ENCODE measurements at places on chromosomes 4 and X. TPM values are rescaled to one million over a fixed set of nuclear protein-coding genes. Genes with fewer than 3 reads are reported as not detected.

DNA sequence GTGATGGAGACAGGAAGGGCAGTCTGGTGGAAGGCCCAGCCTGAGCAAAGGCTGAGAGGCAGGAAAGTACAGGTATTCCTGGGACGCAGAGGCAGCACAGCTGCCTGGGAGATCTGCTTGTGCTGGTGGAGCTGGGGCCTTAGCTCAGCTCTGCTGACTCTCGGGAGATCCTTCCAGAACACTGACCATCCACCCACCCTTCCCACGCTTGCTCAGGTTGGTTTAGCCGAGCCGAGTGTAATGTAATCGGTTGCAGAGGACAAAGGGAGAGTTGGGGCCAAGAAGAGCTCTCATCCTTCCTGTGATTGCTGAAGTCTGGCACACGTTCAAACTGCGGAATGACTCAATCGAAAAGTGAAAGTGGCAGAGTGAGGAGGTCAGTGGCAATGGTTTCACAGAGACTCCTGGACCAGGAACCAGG lies 43.1 kb upstream of the GPR78 start:
- peaks cover 5% of the 10 kb centered on the region for H3K4me1 ChIP-seq
- no peaks in the 10 kb centered on the region for H3K36me3 ChIP-seq
- H3K27me3 ChIP-seq: no peaks in the 10 kb centered on the region
- H3K27ac ChIP-seq: no peak overlapping the region
- peak; percentile 88 for DNase-seq

- no peak overlapping the region for H3K4me3 ChIP-seq
- H3K4me1 ChIP-seq: peaks cover 6% of the 10 kb centered on the region
- no peaks in the 10 kb centered on the region for H3K27me3 ChIP-seq
- no peak for DNase-seq
- no peaks in the 10 kb centered on the region for H3K36me3 ChIP-seq
Measured at GRCh38 chr4:101357751-101358150, 10.4 kb upstream of the PPP3CA start.

DNA sequence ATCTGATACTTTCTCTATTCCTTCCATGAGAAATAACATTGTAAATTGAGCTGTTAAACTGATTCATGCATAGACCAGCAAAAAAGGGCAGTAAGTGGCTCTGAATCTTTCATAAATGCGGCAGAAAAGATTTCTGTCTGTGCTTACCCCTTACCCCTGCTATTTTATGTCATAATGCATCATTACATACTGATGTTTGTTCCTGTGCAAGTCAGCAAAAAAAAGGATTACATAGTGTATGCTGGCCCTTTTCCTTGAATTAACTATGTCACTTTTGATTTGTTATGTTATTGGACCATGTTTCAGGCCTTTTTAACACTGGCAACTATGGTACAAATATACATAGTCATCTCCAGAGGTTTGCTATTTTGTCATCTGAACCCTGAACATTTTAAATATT lies 2159.7 kb downstream of the PCDH7 start:
- no peaks in the 10 kb centered on the region for H3K27me3 ChIP-seq
- H3K27ac ChIP-seq: no peak overlapping the region
- H3K4me1 ChIP-seq: no peaks in the 10 kb centered on the region
- no peaks in the 10 kb centered on the region for H3K36me3 ChIP-seq
- no peak overlapping the region for H3K4me3 ChIP-seq

- no peaks in the 10 kb centered on the region for H3K27me3 ChIP-seq
- no peaks in the 10 kb centered on the region for H3K36me3 ChIP-seq
- no peaks in the 10 kb centered on the region for H3K4me1 ChIP-seq
- H3K27ac ChIP-seq: no peak overlapping the region
- no peak overlapping the region for H3K4me3 ChIP-seq
- DNase-seq: no peak
Measured at GRCh38 chr4:10535912-10536311, 78.7 kb upstream of the ZNF518B start.

SPATA4 gene
- 0.83 TPM for total RNA-seq

RAB28 gene
- total RNA-seq: 14.1 TPM

DNA sequence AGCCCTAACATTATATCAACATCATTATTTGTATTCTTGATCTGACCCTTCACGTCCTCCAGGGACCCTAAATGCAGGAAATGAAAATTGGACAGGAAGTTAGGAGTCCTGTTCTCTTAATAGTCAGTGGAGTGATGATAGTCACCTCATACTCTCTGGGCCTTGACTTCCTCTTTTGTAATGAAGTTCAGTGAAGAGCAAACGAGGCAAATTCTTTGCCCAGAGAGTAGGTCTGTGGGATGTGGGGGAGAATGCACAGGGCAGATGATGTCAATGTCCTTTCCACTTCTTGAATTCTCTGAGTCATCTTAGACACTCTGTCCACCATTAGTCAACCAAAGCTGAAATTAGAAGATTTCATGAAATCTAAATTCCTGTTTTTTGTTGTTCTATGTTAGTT lies 17.1 kb upstream of the GPRIN3 start:
- H3K4me3 ChIP-seq: no peak overlapping the region
- H3K4me1 ChIP-seq: no peaks in the 10 kb centered on the region
- peak; percentile 17 for DNase-seq
- no peaks in the 10 kb centered on the region for H3K27me3 ChIP-seq
- no peak overlapping the region for H3K27ac ChIP-seq

GRCh38 chrX:105210258-105210657 lies 10.2 kb downstream of the TEX13A start:
- peaks cover 25% of the 10 kb centered on the region for H3K27me3 ChIP-seq
- DNase-seq: no peak
- H3K4me3 ChIP-seq: no peak overlapping the region
- no peaks in the 10 kb centered on the region for H3K4me1 ChIP-seq
- H3K36me3 ChIP-seq: no peaks in the 10 kb centered on the region

DNA sequence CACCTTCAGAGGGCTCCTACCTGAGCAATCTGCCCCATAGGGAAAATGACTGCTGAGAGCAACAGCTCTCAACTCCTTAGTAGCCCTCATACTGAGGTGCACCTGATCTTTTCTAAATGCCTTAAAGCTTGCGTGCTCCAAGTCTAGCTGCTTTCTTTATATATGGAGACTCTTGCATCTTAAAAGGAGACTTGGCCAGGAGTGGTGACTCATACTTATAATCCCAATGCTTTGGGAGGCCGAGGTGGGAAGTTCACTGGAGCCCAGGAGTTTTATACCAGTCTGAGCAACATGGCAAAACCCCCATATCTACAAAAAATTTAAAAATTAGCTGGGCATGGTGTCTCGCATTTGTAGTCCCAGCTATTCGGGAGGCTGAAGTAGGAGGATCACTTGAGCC lies 78.1 kb upstream of the TRIM2 start:
- H3K4me3 ChIP-seq: no peak overlapping the region
- H3K36me3 ChIP-seq: no peaks in the 10 kb centered on the region
- H3K4me1 ChIP-seq: no peaks in the 10 kb centered on the region
- DNase-seq: no peak

DNA sequence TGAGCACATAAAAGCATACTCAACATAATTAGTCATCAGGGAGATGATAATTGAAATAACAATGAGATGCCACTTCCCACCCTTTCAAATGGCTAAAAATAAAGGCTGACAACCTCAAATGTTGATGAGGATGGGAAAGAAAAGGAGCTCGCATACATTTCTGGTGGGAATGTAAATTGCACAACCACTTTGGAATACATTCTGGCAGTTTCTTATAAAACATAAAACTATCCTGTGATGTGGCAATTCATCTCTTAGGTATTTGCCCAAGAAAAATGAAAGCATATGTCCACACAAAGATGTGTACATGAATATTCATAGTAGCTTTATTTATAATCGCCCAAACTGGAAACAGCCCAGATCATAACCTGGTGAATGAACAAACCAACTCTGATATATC lies 687 bp upstream of the ZNF275 start:
- no peak overlapping the region for H3K4me3 ChIP-seq
- no peak for DNase-seq
- H3K27ac ChIP-seq: no peak overlapping the region
- H3K27me3 ChIP-seq: peaks cover 3% of the 10 kb centered on the region
- H3K36me3 ChIP-seq: no peaks in the 10 kb centered on the region

GRCh38 chr4:94448815-94449375 lies 2.8 kb upstream of the PDLIM5 start:
- DNase-seq: no peak
- peaks cover 14% of the 10 kb centered on the region for H3K4me1 ChIP-seq
- no peaks in the 10 kb centered on the region for H3K27me3 ChIP-seq
- no peaks in the 10 kb centered on the region for H3K36me3 ChIP-seq
- H3K4me3 ChIP-seq: no peak overlapping the region

GPRASP2 gene
- total RNA-seq: 34.8 TPM

DNA sequence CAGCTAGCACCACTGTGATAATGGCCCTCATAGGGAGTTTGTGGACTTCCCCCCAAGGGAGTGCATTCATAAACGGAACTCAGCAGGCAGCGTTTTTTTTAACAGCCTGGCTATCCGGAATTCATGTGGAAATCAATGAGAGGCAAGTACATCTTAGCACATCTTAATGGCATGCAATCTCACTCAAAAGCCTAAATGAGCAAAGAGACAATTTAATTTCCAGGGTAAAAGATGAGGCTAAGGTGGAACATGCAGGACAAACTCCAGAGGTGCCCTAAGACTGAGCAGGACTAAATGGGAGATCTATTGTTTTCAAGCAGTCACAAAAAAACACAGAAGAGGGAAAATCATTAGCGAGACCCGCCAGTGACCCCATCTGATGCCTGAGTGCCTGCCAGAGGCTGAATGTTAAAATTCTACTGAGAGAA lies 243.5 kb upstream of the KCNIP4 start:
- no peaks in the 10 kb centered on the region for H3K36me3 ChIP-seq
- H3K27ac ChIP-seq: no peak overlapping the region
- no peak for DNase-seq
- no peaks in the 10 kb centered on the region for H3K4me1 ChIP-seq
- no peak overlapping the region for H3K4me3 ChIP-seq

- H3K27ac ChIP-seq: peak overlapping the region; percentile 81
- DNase-seq: peak; percentile 60
- H3K36me3 ChIP-seq: no peaks in the 10 kb centered on the region
- peaks cover 8% of the 10 kb centered on the region for H3K4me1 ChIP-seq
- H3K27me3 ChIP-seq: peaks cover 8% of the 10 kb centered on the region
Measured at GRCh38 chrX:74924449-74925224, 615 bp downstream of the NEXMIF start.

VSIG1 gene
- 0.11 TPM for total RNA-seq

All from adrenal gland (tissue), 19 donors.